ENCODE measurements at places on chromosomes 2 and 18.

GRCh38 chr2:176774766-176775451 is 437.7 kb upstream of the HNRNPA3 start:
- no peak for DNase-seq

DNA sequence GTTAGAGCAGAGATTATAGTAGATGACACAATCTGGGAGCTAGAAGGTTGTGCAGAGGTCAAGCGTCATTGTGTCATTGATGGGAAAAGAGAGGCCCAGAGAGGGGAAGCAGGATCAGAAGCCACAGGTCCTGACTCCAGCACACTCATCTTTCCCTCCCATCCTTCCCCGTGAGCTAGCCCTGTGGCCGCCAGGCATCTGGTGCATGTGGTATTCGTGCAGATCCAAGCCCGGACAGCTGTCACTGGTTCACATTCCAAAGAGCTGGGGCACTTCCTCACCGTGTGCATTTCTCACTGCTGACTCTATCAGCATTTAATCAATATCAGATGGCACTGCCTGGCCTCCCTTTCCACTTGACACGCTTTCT is 94.1 kb upstream of the THOC1 start:
- DNase-seq = no peak

DNA sequence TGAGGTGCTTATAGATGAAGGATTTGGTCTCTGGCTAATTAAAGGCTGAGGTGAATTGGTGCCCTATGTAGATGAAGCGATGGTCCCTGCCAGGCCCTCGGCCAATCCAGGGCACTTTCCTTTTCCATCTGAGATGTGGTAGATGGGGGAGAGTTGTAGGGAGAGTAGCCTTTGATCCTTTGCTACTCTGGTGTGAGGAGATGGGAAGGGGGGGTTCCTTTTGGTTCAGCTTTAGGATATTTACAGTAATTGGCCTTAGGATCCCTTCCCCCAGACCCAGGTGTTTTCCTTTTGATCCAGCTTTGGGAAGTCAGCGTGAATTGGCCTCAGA is 5.4 kb upstream of the ZC3H8 start:
- DNase-seq = no peak

DNA sequence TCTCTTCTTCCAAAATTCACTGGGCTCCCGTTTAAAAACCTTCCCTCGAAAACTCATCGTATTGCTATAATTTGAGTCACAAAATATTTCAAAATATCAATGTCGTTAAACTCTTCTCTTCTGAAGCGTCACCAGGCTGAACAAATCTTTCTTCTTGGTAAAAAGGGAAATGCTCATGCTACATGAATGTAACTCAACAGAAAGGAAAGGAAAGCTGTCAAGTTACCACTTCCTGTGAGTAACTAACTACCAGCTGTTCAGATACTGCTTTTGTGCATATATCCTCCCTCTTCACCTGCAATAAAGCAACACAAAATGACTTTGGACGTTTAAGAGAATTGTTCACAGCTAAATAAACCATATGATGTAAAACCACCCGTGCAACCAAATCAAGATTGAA is 95.4 kb downstream of the DOCK10 start:
- DNase-seq = no peak

DNA sequence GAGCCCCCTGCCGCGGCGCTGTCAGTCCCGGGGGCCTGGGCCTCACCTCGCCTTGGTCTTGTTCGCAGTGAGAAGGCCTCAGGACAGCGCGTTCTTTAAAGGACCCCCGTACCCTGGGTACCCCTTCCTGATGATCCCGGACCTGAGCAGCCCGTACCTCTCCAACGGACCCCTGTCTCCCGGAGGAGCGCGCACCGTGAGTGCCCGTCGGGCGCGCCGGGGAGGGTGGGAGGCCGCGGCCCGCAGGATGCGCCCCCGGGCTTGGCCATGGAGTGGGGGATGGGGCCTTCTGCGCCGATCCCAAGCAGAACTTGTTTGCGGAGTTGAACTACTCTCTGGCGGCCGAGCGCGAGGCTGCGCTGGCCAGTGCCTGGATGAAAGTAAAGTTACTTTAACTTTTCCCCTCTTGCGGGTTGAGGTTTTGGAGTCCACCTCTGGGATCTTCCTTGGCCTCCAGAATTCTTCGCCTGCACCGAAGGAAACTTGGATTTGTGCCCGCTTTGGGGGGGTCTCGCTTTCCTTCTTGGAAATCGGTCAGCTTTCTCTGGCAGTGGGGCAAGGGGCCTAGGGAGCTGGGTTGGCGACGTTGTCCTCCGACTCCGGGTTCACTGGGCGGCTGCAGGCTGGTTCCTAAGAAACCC is 1.2 kb downstream of the TCF7L1 start:
- no peak for DNase-seq

DNA sequence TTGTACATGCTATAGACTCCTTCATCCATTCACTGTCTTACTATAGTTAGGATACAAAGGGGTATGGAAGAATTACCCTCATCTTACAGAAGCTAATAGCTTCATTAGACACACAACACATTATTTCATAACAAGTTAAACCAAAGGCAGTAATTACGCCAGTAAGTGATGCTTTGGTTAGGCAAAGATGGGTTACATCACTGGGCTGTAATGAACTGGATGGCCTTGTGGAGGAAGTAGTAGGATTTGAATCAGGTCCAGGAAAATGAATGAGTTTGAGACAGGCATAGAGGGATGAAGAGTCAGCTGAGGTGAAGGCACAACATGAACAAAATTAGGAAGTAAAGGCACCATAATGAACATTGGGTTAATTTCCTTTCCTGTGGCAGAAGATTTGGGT is 80.1 kb downstream of the SOCS6 start:
- no peak for DNase-seq

GRCh38 chr2:73105511-73105971 is 7.2 kb downstream of the RAB11FIP5 start:
- DNase-seq = no peak

DNA sequence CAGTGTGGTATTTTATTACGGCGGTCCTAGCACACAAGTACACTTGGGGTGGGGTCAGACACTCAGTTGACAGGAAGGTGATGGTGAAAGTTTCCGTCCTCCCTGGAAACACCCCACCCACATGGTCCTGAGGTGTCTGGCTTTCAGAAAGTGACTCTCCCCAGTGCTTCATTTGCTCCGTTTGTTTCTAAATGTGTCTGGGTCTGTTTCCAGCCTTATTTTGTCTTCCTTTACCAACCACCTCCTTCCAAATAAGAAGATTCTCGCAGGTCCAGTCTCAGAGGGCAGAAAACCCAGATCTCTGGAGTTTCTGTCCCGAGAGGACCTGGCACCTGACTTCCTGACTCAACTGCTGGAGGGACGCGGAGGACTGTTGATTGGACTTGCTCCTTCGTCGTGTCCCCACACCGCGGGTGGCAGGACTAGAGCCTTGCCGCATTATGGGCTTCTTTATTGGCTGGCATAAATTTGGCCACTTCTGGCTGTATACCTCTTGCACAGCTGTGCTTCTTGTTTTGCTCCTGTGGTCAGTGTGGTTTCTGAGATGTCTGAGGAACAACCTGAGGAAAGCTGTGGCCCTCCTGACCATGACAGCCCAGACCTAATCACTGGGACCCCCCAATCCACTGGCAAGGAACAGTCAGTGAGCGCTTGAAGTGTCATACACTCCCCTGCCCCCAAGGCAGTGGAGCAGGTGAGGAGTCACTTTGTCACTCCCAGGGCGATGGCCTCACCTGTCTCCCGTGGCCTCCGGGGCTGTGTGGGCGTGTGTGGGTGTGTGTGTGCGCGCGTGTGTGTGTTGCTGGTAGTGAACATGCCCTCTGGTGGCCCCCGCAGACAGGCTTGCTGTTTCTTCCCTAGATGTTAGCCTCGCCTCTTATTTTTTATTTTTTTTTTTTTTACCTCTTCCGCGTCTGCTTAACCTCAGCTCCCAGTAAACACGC is 45.6 kb downstream of the MEX3C start:
- peak; percentile 88 for DNase-seq

- DNase-seq = peak; percentile 25
These were observed 2.2 kb downstream of the STAMBP start for GRCh38 chr2:73830871-73831401.

GRCh38 chr2:173544641-173545363 is 190.1 kb downstream of the CDCA7 start:
- no peak for DNase-seq

DNA sequence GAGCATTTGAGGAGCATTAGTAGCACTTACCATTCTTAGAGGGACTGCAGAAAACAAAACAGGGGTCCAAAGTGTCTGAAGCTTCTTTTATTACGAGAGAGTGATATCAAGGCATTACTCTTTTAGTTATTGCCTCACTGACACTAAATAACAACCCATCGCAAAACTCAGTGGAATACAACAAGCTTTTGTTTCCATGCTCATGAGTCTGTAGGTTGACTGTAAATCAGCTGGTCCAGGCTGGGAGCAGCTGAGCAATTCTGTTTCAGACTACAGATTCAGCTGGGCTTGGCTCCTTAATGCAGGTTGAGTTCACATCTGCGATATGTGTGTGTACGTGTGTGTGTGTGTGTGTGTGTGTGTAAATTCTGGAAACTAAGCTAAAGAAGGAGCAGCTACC is 501.8 kb upstream of the PKDCC start:
- no peak for DNase-seq

DNA sequence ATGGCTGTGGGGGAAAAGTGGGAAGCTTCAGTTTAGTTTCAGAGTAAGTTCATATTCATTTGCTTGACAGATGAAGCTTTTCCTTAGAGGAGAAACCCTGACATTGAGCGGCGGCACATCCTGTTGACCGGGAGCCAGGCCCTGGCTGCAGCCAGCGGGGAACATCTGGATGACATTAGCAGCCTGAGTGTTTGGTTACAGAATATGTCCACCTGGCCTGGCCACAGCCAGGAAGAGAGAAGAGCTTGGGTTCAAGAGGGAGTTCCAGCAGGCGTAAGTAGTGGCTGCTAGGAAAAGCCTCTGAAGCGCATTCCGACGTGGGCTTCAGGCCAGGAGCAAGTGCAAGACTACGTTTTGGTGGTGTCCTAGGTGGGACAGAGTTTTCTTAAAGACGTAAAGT is 144.9 kb upstream of the MYCN start:
- no peak for DNase-seq

- DNase-seq = no peak
These were observed 13.1 kb downstream of the DSG2 start for GRCh38 chr18:31511098-31511497.

DNA sequence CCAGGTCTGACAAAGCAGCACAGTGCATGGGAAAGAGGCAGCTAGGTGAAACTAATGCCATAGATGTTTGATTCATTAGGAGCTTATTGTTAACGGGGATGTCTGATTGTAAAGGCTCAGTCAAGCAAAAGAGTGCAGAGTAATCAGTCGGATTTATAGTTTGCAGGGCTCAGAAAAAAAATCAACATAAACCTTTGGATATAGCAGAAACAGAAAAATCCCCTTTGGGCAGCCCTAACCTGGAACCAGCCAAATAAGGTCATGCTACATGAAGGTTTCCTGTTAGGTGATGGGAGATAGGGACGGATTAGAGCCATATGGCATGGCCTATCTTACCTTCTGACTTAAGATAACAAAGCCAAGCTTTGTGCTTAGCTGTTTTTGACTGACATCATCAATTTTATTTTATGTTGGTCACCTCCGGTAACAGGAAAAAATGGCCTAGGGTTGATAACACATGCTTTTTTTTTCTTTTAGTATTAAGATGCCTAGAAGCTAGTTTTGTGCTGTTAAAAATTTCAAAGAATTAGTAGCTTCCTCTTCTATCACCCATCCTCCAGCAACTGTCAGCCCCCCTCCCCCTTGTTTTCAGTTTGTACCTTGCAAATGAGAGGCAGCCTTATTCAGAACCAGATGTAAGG is 60.7 kb upstream of the ZEB2 start:
- no peak for DNase-seq

GRCh38 chr2:110714452-110715224 is 17.7 kb upstream of the ACOXL start:
- DNase-seq = no peak

GRCh38 chr2:55014962-55015939 is 35.0 kb downstream of the RTN4 start:
- DNase-seq = peak; percentile 21

GRCh38 chr2:172094294-172095145 is 8.2 kb downstream of the DLX2 start:
- no peak for DNase-seq

DNA sequence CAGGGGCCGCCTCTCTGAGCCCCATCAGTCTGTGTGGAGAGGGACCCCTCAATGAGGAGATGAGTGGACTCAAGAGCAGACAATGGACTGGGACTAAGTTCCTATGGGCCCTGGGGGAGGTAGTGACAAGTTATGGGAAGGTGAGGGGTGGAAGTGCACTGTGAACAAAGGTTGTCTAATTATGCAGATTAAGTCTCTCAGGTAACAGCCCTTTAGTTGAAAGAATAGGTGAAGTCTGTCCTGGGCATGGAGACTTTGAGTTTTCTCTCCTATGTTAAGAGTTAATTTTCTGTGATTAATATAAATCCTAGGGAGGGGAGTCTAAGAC is 243.8 kb downstream of the FAM210A start:
- no peak for DNase-seq

DNA sequence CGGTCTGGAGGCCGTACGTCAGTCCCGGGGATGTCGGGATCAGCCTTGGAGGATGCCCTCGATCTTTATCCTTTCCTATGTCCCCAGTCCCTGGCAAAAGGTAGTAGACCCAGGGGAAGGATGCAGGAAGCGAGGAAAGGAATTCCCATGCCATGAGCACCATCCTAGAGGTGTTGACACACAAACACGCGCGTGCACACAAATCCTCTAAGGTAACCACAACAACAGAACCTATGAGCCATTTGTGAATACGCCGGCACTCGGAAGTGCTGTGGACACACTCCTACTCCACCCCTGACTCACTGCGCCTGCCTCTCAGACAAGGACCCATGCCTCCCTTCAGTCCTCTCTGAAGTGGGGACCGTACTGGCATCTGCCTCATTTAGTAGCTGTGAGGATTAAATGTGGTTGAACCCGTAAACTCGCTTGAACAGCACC is 11.3 kb upstream of the MLPH start:
- peak; percentile 43 for DNase-seq

DNA sequence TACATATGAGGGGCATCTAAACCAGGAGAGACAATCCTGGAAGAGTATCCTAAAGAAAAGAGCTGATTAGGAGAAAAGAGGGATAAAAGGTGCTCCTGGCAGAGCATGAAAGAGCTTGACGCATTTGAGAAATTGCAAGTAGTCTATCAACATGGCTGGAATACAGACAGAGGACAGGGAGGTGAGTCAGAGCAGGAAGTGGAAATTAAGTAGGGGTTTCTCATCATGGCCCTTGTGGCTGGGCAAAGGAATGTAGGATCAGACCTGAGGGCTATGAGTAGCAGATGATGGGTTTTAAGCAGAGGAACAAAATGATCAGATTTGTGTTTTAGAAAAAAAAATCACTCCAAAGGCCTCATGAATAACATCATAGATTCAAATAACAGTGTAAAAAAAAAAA is 49.2 kb upstream of the UGP2 start:
- no peak for DNase-seq

- DNase-seq = no peak
These were observed 1200.4 kb upstream of the CDH2 start for GRCh38 chr18:29377346-29377745.
